ENCODE measurements at places on chromosomes 4 and X.
A peak's percentile ranks its signal among the peaks of the same experiment; 100 is the strongest.

GRCh38 chrX:135498236-135498635 lies 22.2 kb upstream of the INTS6L start:
- DNase-seq, result no peak

- DNase-seq, result no peak
Measured at GRCh38 chrX:66050140-66050569, 10.3 kb upstream of the VSIG4 start.

GRCh38 chr4:175770555-175770954 lies 41.5 kb downstream of the GPM6A start:
- no peak for DNase-seq

DNA sequence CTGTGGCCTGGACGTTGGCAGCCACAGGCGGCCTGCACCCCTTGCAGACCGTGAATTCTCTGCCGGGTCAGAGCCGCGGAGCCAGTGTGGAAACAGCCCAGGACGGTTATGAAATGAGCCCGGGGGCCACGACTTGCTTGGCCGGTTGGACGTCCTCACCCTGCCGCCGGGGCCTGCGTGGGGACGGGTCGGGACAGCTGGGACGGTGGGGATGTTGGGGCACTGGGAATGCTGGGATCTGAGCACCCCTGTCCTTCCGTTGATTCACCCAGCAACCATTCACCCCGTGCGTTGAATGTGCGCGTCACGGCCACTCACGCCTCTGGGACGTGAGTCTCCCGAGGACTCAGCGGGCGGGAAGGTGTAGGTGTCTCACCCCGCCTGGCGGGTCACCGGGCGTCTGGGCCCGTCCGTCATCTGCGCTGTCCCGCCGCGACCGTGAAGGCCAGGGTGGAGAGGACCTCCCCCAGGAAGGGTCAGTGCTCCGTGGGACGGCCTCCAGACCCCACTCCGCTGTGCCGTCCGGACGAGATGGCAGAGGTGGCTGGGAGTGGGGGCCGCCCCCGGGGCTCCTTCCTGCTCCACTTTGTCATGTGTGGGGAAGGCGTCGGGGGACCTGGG lies 4.5 kb upstream of the PLCXD1 start:
- DNase-seq, result peak; percentile 8

DNA sequence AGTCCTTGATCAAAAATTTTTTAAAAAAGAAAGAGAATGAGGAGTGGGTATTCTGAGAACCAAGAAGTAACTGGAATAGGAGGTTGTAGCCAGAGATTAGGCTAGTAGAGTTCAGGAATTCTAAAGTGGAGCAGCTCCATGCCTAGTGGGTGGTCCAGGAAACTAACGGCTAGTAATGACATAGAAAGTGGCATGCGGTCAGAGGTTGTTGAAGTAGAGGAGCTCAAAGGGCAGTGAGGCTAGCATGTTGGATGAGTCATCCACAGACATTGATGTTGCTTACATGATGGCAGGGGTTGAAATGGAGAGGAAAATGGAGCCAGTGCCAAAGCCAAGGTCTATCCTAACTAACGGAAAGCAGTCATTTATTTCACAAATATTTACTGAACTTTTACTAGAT lies 42.1 kb downstream of the TEX13B start:
- DNase-seq, result no peak

DNA sequence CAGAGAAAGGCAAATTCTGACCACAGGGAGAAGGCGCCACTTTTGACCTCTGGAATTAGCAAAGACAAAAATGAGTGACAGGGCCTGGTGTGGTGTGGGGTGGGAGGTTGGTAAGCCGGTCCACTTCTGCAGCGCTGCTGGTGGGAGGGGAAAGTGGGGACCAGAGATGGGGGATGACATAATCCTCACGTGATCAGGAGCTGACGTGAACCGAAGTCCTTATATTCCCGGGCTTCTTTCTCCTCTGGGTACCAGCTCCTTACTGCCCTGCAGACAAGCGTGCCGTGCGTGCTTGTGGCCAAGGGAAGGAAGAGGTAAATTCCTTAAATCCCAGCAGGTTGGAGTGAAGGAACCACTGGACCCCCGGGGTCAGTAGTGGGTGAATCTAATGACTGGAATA lies at the start of gene TCEAL7:
Gene TCEAL7 (plus strand): TSS at position 249 of the 400 bp plus-strand sequence. CDS start 1,165 bp downstream, outside the sequence.
- DNase-seq, result no peak

GRCh38 chr4:120355881-120356280 lies 289.2 kb upstream of the MAD2L1 start:
- no peak for DNase-seq

DNA sequence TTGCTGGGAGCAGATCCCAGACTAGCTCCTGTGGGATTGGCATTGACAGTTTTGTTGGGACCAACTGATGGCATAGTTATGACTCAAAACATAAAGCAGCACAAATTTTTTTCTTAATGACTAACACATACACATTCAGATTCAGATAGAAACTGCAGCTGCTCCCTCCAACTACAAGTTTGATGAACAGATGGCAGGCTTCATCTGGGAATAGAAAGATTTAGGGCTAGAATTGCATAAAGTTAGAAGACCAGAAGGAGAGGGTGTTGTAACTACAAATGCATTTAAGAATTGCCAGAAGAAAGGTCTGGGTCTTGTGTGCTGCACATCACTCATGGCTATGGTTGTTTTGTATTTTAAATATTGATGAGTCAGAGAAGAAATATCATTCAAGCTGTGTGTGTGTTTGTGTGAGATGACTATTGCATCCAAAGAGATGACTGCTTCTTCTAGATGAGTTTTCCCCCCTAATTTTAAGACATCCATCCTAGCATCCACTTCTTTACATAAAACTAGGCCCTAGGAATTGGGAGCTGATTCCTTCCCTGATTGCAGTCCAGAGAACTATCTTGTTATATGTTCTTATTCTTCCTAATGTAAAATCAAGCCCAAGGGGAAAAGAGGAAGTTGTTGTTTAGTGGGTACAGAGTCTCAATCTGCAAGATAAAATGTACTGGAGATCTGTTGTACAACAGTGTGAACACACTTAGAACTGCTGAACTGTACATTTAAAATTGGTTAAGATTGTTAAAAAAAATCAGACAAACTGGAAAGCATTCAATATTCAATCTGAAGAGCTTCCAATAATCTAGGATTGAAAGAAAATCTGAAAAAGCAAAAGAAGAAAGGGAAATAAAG lies 175.1 kb downstream of the PARM1 start:
- no peak for DNase-seq

GRCh38 chr4:137923494-137923893 lies 318.7 kb downstream of the SLC7A11 start:
- DNase-seq, result no peak

GRCh38 chr4:57103051-57103450 lies 7.1 kb downstream of the IGFBP7 start:
- DNase-seq, result no peak

GRCh38 chr4:168841000-168841671 lies 168.9 kb downstream of the CBR4 start:
- no peak for DNase-seq

DNA sequence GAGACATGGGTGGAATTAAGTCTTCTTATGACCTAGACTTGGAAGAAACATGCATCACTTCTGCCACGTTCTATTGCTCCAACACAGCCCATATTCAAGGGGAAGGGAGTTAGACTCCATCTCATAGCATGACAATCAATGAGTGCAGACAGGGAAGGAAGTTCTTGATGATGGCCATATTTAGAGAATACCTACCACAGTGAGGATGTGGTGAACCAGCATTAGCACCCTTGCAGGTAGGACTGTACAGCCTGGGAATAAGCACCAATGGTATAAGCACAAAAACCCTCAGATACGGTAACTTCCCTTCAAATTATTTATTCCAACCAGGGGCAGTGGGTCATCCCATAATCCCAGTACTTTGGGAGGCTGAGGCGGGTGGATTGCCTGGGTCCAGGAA lies 29.8 kb downstream of the PAGE2 start:
- peak; percentile 23 for DNase-seq

DNA sequence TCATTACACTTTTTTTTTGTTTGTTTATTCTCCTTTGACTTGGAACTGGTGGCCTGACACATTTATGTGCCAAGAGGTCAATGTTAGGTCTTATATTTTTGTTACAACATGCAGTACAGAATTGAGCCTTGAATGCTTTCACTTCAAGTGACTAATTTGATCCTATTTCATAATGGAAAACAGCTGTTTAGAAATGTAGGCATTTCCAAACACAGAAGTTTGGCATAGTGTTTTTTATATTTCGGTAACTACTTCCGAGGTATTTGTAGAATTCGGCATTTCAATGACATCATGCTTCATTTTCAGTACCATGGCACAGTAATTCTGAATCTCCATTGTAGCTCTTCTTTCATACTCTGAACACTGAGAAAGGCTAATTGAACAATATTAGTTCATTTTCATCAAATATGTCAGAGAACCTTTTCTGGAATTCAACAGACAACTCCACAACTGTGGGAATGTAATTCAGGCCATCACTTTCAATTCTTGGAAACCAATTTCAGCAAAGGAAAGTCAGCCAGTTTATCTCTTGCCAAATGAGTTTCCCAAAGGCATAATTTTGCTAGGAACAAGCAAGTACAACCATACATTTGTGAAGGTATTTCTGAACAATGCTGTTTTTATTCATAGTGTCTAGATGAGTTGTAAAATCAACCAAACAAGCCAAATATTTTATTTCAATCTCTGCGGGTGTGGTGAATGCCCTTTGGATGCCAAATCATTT lies 11.4 kb downstream of the FAM120C start:
- DNase-seq, result no peak

- no peak for DNase-seq
Measured at GRCh38 chr4:121176082-121176934, 12.2 kb upstream of the TNIP3 start.

- DNase-seq, result no peak
Measured at GRCh38 chr4:113958766-113959538, 20.5 kb downstream of the ARSJ start.

DNA sequence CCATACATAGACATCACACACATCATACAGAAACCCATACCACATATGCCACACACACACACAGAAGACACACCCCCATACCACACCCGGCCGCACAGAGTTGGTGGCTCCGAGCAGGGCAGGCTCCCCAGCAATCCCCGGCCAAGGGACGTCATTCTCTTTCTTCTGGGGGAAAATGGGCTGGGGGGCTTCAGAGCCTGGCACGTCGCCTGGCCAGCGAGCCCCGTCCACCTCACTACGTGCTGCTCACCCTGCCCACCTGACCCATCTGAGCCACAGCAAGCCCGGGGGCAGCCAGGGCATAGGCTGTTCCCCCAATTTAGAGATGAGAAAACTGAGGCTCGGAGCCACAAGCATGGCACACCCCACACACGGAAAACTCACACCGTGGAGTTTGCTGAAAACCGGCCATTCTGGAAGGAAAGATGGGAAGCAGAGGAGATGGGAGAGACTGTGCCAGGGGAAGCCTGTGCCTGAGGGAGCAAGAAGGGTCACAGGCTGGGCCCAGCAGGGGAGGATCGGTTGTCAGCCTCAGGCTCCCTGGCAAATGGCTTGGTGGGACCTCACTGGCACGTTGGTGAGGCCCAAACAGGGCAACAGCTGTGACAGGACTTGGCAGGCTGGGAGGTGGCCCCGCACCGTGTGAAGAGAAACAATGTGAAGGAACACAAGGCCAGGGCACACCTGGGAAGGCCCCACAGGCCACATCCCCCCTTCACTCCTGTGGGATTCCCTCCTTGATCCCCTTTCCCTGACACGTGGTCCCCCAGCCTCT lies 73.2 kb downstream of the JAKMIP1 start:
- no peak for DNase-seq

DNA sequence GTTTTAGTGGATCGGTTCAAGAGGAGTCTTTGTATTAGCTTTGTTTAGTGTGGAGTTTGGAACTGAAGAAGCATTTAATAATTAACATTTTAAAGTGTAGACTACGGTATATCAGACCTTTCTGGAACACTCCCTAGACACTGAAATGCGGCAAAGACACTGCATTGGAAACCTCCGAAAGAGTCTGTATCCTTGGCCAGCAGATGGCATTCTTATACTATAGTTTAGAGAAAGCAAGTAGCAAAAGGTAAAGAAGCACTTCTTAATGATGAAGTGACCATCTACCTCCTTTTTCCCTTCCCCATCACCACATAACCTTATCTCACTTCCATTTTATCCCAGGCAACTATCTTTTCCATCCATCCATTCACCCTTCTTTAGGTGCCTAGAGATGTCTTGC lies 7.6 kb downstream of the FABP2 start:
- DNase-seq, result peak; percentile 62

DNA sequence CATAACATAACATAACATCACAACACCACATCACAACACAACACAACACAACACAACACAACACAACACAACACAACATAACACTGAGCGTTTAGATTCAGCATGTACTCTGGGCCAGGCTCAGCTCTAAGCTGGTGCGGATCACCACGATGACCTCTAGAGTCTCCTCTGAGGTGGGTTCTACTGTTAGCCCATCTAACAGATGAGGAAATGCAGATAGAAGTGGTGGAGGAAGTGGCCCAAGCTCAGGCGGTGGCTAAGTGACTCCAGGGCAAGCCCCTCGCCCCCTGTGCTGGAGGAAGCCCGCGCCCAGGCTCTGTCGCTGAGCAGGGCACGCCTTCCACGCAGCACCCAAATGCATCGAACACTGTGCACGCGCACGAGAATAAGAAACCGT lies 45.3 kb upstream of the CDKN2AIP start:
- no peak for DNase-seq

All from activated CD4-positive, alpha-beta T cell treated with anti-CD3 and anti-CD28 coated beads, Interleukin-2, amount 10 ng/mL, durations not matched to agents 7 days and 5 days (primary cell).